ENCODE measurements at places on chromosomes 12 and 14.

- no peak for DNase-seq
These were observed 45.2 kb downstream of the WDHD1 start for GRCh38 chr14:54981698-54982097.

DNA sequence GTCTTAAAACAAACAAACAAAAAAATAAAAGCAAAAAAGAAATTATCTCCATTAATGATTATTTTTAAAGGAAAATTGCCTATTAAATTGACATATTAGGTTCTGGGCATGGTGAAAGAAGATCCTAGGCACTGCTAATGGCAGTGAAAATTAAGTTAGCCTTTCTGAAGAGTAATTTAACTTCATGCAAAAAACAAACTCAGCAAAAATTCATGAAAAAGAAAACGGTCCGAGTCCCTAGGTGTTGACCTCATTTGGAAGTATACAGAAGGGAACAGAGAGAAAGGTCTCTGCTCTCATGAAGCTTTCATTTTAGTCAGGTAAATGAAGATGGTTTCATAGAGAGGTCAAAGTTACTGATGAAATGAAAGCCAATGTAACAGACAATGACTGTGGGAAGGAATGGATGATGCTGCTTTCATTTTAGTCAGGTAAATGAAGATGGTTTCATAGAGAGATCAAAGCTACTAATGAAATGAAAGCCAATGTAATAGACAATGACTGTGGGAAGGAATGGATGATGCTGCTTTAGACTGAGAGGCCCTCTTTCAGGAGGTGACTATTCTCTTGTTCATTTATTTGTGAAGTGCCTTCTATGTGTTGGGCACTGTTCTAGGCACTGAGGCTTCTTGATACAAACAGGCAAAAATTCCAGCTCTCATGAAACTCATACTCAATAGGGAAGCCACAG is 50.1 kb downstream of the OVCH1 start:
- DNase-seq: no peak

GRCh38 chr14:75046899-75047298 is 4.4 kb downstream of the MLH3 start:
- no peak for DNase-seq

GRCh38 chr14:102282751-102283465 is 22.1 kb downstream of the MOK start:
- no peak for DNase-seq

GRCh38 chr12:30010071-30011052 is 226.6 kb upstream of the TMTC1 start:
- DNase-seq: no peak

DNA sequence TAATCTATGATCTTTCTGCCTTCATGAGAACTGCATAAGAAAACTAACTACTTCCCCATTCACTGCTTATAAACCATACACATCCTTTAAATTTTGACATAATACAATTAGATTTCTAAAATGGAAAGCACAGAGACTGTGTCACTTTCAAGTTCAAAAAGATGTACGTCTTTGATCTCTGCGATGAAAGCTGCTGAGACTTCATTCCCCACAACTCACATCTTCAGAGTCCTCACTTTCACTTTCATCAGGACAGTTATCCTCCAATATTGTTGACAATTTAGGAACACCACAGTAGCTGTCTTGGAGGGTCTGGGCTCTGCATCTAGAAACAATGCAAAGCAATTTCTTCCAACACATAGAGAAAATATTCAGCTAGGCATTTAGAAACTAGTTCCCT is 47.9 kb upstream of the KCNC2 start:
- no peak for DNase-seq

GRCh38 chr12:47407463-47408129 is 298.2 kb downstream of the RPAP3 start:
- no peak for DNase-seq

DNA sequence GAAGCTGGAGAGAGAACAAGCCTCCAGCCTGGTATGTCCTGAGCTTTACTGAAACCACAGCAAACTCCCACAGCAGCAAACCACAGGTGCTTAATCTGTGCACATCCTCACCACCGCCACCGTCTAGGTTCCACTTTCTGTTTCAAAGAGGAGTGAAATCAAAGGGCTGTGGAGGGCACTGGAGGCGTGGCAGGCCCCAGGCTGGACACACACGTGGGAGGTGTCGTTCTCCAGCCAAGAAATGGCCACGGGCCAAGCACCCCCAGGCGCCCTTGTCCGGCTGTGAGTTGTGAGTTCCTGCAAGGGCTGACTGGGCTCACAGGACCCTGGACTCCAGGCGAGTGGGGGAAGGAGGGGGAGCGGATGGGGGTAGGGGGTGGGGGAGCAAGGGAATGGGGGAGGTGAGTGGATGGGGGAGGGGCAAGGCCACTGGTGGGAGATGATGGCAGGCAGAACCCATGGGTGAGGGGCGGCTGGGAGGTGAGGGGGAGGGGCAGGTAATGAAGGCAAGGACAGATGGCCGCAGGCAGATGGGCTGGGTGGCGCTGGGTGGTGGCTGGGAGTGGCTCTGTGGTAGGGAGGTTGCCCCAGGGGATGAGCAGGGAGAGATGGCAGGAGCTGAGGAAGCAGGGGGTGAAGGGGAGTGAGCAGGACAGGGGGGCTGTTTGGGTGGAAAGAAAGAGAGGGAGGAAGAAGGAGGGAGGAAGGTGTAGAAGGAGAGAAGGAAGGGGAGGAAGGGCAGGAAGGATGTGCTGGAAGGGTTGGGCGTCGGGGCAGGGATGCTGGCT is 86.7 kb downstream of the NCOR2 start:
- DNase-seq: no peak

- no peak for DNase-seq
These were observed 112.8 kb downstream of the NAV3 start for GRCh38 chr12:77943466-77943865.

- DNase-seq: no peak
These were observed 26.6 kb upstream of the APPL2 start for GRCh38 chr12:105262461-105263184.

GRCh38 chr14:55964091-55964490 is 154.1 kb upstream of the PELI2 start:
- no peak for DNase-seq

DNA sequence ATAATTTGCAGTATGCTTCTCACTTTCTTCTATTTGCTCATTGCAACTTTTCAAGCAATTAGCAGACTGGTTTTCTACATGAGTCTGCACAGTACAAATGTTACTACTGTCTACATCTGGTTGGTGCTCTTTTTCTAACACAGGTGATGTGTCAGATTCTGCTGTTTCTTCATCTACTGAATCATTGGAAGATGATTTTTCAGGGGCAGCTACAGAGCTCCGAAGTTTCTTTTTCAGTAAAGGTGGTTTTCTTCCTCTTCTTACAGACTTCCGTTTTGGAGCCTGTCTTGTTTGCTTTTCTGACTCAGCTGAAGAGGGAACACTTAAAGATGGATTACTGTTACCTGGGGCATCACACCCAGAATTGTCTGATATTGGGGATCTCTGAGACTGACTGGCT is 62.1 kb downstream of the SCAF11 start:
- DNase-seq: no peak

DNA sequence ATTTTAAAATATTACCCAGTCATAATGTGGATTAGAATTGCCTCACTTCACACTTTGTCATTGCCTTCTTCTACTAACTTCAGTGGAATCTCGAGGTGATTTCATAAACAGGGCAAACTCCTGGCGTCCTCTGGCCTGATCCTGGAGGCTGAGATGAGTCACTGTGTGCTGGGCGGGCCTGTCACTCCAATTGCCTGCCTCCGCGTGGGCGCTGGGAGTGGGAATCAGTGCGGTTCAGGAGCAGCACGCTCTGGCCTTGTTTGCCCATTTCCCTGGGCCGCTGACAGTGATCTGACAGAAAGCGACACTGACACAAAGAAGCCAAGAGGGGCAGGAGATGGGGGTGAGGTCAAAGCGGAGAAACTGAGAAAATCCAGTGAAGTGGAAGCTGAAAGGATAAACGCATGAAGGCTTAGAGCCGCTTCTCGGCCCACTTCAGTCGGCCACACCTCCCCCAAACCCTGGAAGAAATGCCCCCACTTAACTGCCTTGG is 29.7 kb downstream of the LGR5 start:
- no peak for DNase-seq

GRCh38 chr12:132239392-132239791 is 90.0 kb downstream of the GALNT9 start:
- DNase-seq: no peak

DNA sequence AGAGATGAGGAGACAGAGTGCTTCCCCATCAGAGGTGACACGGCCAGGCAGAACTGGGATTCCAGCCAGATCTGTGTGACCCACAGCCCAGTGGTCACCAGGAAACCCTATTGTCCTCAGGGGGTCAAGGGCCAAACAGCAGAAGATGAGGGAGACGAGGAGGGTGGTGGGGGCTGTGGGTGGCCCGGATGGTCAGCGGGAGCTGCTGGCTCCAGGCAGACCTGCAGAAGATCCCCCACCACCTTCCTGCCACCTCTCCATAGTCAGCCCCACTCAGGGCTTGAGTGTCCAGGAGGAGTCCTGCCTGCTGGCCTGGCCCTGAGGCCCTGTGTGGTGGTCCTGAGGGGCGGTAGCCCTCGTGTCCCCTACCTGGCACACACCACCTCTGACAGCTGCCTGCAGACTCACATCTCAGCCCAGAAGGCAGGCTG is 136.8 kb downstream of the CALM1 start:
- no peak for DNase-seq

Measured in neural crest cell (in vitro differentiated cells).